Uterus (tissue), 4 donors: ENCODE measurements at places on chromosomes 2 and 18. TPM values are rescaled to one million over a fixed set of nuclear protein-coding genes. Genes with fewer than 3 reads are reported as not detected.
A peak's percentile ranks its signal among the peaks of the same experiment; 100 is the strongest.

GRCh38 chr2:228699888-228700287 lies 518.4 kb upstream of the SPHKAP start:
- H3K4me3 ChIP-seq, result no peak overlapping the region
- no peaks in the 10 kb centered on the region for H3K27me3 ChIP-seq
- H3K36me3 ChIP-seq, result no peaks in the 10 kb centered on the region
- no peak overlapping the region for H3K27ac ChIP-seq
- H3K4me1 ChIP-seq, result no peaks in the 10 kb centered on the region

- peak overlapping the region; percentile 94 for H3K4me3 ChIP-seq
- no peaks in the 10 kb centered on the region for H3K36me3 ChIP-seq
- no peaks in the 10 kb centered on the region for H3K27me3 ChIP-seq
- no peak for DNase-seq
- peaks cover 7% of the 10 kb centered on the region for H3K4me1 ChIP-seq
Observed at GRCh38 chr2:43227830-43228281, 1.4 kb upstream of the ZFP36L2 start.

GRCh38 chr2:70258532-70258875 lies 567 bp downstream of the PCYOX1 start:
- H3K27me3 ChIP-seq, result no peaks in the 10 kb centered on the region
- no peaks in the 10 kb centered on the region for H3K36me3 ChIP-seq
- peak overlapping the region; percentile 55 for H3K4me3 ChIP-seq
- H3K4me1 ChIP-seq, result no peaks in the 10 kb centered on the region
- DNase-seq, result peak; percentile 79

GRCh38 chr2:148917431-148917830 lies 42.4 kb downstream of the KIF5C start:
- H3K27ac ChIP-seq, result no peak overlapping the region
- DNase-seq, result no peak
- H3K4me1 ChIP-seq, result no peaks in the 10 kb centered on the region
- H3K27me3 ChIP-seq, result no peaks in the 10 kb centered on the region

- H3K27ac ChIP-seq, result no peak overlapping the region
- H3K27me3 ChIP-seq, result no peaks in the 10 kb centered on the region
- H3K4me1 ChIP-seq, result no peaks in the 10 kb centered on the region
- H3K36me3 ChIP-seq, result no peaks in the 10 kb centered on the region
- no peak overlapping the region for H3K4me3 ChIP-seq
Observed at GRCh38 chr2:37552339-37552738, 119.1 kb downstream of the CDC42EP3 start.

DNA sequence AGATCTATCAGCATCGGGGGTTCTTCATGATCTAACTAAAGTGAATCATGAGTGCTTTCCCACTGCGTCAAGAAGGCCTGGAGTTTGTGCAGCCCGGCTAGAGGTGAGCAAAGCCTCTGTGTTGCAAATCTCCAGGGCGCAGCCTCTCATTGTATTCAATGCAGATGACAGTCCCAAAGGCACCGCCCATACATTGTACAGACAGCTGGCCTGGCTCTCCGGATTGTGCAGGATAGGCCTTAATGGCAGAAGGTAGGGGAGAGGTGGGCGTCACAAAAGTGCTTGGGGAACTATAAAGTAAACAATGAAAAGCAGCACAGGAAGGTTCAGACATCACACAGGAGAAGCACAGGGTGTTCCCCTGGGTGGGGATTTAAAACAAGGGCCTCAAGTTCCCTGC lies 907 bp upstream of the GYPC start:
- DNase-seq, result no peak
- H3K27ac ChIP-seq, result peak overlapping the region; percentile 97
- peaks cover 9% of the 10 kb centered on the region for H3K4me1 ChIP-seq
- no peak overlapping the region for H3K4me3 ChIP-seq
- H3K36me3 ChIP-seq, result no peaks in the 10 kb centered on the region

TMEM169 gene
- total RNA-seq, result not detected

DNA sequence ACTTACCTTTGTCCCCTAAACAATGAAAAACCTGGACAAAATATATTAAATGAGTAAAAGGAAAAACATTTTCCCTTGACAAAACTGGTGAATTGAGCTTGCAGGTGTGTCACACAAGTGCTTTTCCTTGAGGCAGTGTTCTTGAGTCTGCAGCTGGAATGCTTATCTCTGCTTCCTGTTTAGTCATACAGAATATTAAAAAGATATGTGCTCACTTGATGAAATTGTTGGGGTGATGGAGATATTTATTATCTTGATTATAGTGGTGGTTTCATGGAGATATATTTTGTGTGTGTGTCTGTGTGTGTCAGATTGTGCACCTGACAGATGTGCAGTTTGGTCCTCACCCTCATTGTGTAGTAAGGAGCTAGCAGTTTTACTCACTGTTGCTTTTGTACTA lies 3.3 kb downstream of the TAF1B start:
- no peaks in the 10 kb centered on the region for H3K27me3 ChIP-seq
- H3K4me1 ChIP-seq, result peaks cover 4% of the 10 kb centered on the region
- no peak for DNase-seq
- no peaks in the 10 kb centered on the region for H3K36me3 ChIP-seq
- H3K4me3 ChIP-seq, result no peak overlapping the region
- no peak overlapping the region for H3K27ac ChIP-seq

CRYBA2 gene
- total RNA-seq, result not detected

FBXO36 gene
- total RNA-seq, result 2.6 TPM

TLX2 gene
- total RNA-seq, result 0.55 TPM

SEH1L gene
- total RNA-seq, result 14.4 TPM

- no peak overlapping the region for H3K27ac ChIP-seq
- no peaks in the 10 kb centered on the region for H3K27me3 ChIP-seq
- no peak for DNase-seq
- H3K4me1 ChIP-seq, result no peaks in the 10 kb centered on the region
- no peaks in the 10 kb centered on the region for H3K36me3 ChIP-seq
Observed at GRCh38 chr2:145744541-145745386, 1224.8 kb upstream of the ZEB2 start.

DNA sequence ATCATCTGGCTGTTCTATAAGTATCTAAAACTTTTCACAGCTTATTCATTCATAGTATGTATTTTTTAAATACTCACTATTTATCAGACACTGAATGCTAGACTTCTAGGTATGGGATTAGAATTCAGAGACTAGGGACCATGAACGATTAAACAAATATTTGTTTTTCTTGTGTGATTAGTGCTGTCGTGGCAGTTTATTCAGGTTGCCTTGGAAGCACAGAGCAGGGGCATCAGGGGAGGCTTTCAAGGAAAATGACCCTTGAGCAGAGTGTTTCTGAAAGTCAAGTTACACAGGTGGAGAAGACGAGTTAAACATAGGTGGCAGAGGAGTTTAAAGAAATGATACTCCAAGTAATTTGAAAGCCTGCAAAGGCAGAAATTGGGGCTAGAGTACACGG lies 5.7 kb downstream of the SPOPL start:
- H3K4me3 ChIP-seq, result no peak overlapping the region
- no peaks in the 10 kb centered on the region for H3K4me1 ChIP-seq
- DNase-seq, result no peak
- H3K27me3 ChIP-seq, result no peaks in the 10 kb centered on the region
- H3K27ac ChIP-seq, result no peak overlapping the region
- no peaks in the 10 kb centered on the region for H3K36me3 ChIP-seq

DNA sequence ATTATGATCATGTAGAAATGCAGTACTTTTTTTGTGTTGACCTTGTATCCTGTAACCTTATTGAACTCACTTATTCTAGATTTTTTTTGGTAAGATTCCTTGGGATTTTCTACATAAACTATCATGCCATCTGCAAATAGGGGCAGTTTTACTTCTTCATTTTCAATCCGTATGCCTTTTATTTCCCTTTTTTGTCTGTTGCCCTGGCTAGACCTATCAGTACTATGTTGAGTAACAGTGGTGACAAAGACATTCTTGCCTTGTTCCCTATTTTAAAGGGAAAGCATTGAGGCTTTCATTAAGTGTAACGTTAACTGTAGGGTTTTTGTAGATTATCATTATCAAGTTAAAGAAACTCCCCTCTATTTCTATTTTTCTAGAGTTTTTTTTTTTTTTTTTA lies 92.3 kb downstream of the LYPD1 start:
- no peak overlapping the region for H3K4me3 ChIP-seq
- no peak for DNase-seq
- no peaks in the 10 kb centered on the region for H3K4me1 ChIP-seq

CHRNG gene
- not detected for total RNA-seq

DNA sequence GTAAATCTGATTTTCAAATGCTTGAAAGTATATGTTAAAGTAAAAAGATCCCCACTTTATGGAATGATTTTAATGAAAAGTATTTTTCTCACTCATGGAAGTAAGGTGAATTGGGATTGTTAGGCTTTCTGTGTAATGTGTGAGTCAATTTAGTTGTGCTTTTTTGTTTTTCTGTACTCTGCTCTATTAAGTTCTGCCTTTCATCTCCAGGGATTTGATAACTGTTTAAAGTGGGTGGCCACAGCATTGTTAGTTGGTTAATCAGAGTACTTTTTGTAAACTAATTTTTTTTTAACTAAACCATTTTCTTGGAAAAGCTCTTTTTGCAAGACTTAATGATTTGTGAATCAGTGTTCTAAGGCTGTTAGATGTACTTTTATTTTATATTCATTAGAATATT lies 76.8 kb downstream of the ABI2 start:
- H3K27ac ChIP-seq, result no peak overlapping the region
- DNase-seq, result no peak
- H3K27me3 ChIP-seq, result no peaks in the 10 kb centered on the region
- H3K4me3 ChIP-seq, result no peak overlapping the region

DNA sequence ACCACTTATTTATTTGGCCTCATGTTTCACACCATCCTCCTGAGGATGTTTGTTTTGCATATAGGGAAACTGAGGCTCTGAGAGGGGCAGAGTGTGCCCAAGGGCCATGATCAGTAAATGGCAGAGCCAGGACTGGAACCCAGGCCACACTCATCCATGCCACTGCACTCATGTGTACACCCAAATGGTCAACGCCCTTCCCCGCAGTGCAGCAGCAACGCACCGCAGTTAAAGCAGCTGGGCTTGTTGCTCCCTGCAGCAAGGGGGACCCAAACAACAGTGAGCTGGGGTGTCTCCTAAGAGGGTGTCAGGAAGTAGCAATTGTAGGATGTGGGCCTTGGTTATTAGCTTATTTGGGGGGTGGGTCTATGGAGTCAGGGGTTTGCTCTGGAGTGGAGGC lies 36.6 kb downstream of the ZAP70 start:
- no peak overlapping the region for H3K4me3 ChIP-seq
- no peak for DNase-seq
- no peaks in the 10 kb centered on the region for H3K4me1 ChIP-seq
- H3K27ac ChIP-seq, result no peak overlapping the region

DNA sequence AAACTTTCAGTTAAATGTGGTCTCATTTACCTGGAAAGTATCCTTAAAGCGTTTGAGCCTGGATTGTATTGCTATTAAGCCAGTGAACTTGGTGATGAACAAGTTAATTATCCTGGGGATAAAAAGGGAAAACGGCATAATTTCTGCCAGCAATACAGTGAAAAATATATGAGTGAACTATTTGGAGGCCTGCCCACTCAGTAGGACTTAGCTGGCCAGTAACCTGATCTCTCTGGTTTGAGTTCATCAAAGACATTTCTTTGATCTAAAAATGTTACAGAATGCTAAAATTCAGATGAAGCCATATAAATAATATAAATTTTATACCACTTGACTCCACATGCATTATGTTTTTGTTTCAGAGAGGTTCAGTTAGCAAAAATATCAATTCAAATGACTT lies 241.1 kb upstream of the VWC2L start:
- no peaks in the 10 kb centered on the region for H3K27me3 ChIP-seq
- H3K36me3 ChIP-seq, result no peaks in the 10 kb centered on the region
- DNase-seq, result no peak

RAB31 gene
- total RNA-seq, result 22.9 TPM

LCT gene
- total RNA-seq, result not detected

- H3K27ac ChIP-seq, result no peak overlapping the region
- no peak for DNase-seq
- no peaks in the 10 kb centered on the region for H3K4me1 ChIP-seq
- no peaks in the 10 kb centered on the region for H3K27me3 ChIP-seq
- no peaks in the 10 kb centered on the region for H3K36me3 ChIP-seq
- no peak overlapping the region for H3K4me3 ChIP-seq
Observed at GRCh38 chr2:2012505-2012904, 268.2 kb upstream of the PXDN start.

DNA sequence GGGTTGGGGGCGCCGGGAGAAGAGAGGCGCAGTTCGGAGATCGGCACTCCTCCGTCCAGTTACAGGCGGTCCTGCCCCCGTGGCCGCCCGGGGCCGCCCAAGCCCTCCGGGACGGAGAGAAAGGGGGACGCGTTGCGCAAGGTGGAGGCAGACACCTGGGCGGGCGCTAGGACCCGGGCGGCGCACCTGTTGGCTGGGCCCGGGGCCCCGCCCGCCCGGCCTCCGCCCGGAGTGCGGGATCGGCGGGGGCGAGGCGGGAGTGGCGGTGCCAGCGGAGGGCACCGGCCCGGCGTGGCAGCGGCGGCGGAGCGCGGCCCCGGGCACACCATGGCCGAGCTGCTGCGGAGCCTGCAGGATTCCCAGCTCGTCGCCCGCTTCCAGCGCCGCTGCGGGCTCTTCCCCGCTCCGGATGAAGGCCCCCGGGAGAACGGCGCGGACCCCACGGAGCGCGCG lies at the start of gene SGPP2:
Gene SGPP2 (plus strand): TSS at position 268 of the 453 bp plus-strand sequence. CDS start 60 bp downstream, at position 328.
- H3K27me3 ChIP-seq, result peaks cover 9% of the 10 kb centered on the region
- no peaks in the 10 kb centered on the region for H3K36me3 ChIP-seq

TNFRSF11A gene
- 5.0 TPM for total RNA-seq

DNA sequence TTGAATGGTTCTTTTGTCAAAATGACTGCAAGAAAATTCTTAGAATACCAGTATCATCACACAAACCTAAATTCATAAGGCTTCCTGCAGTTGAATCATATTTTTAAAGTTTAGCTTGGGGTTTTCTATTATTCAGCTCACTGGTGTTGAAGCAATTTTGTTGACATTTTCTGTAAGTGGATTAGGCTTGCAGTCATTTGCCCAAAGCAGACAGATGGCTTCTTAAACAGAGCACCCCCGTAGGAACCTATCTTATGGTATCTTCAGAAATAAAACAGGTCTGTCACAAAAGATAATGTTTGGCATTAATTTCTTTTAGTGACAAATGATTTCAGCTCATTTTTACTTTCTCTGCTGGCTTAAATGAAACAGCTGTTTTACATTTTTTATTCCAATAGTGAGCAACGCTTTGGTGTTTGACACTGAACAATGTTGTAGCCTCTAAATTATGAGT lies 331.1 kb downstream of the PLCL1 start:
- H3K27ac ChIP-seq, result no peak overlapping the region
- H3K27me3 ChIP-seq, result no peaks in the 10 kb centered on the region
- H3K36me3 ChIP-seq, result no peaks in the 10 kb centered on the region
- H3K4me3 ChIP-seq, result no peak overlapping the region
- H3K4me1 ChIP-seq, result no peaks in the 10 kb centered on the region

REG3G gene
- total RNA-seq, result 0.35 TPM

LOXL3 gene
- 9.5 TPM for total RNA-seq

GRCh38 chr2:217429981-217430500 lies 570.2 kb upstream of the TNP1 start:
- H3K27ac ChIP-seq, result peak overlapping the region; percentile 60
- peaks cover 6% of the 10 kb centered on the region for H3K4me1 ChIP-seq
- H3K4me3 ChIP-seq, result no peak overlapping the region

DNA sequence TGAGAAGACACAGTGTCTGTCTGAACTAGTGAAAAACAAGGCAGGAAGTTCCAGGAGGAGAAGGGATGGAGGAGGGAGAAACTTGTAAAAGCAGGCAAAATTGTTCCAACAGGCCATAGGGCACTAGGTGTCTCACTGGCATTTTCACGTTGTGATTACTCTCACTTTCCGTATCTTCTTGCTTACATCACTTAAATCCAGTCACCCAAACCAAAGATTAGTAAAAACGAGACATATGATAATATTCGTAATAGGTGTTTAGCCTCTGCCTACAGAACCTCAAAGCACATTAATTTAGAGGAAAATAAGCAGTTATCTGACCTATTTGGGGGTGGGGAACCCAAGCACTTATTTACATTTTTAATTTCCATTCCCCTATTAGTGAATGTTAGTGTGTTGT lies 78.3 kb downstream of the POU3F3 start:
- no peaks in the 10 kb centered on the region for H3K36me3 ChIP-seq
- H3K4me1 ChIP-seq, result no peaks in the 10 kb centered on the region
- no peaks in the 10 kb centered on the region for H3K27me3 ChIP-seq
- no peak overlapping the region for H3K4me3 ChIP-seq

METTL8 gene
- total RNA-seq, result 25.1 TPM

LMAN2L gene
- total RNA-seq, result 51.2 TPM
